ENCODE measurements at places on chromosomes 2 and 18.

GRCh38 chr2:101699755-101700461 is 2.4 kb downstream of the MAP4K4 start:
- DNase-seq = peak; percentile 12

DNA sequence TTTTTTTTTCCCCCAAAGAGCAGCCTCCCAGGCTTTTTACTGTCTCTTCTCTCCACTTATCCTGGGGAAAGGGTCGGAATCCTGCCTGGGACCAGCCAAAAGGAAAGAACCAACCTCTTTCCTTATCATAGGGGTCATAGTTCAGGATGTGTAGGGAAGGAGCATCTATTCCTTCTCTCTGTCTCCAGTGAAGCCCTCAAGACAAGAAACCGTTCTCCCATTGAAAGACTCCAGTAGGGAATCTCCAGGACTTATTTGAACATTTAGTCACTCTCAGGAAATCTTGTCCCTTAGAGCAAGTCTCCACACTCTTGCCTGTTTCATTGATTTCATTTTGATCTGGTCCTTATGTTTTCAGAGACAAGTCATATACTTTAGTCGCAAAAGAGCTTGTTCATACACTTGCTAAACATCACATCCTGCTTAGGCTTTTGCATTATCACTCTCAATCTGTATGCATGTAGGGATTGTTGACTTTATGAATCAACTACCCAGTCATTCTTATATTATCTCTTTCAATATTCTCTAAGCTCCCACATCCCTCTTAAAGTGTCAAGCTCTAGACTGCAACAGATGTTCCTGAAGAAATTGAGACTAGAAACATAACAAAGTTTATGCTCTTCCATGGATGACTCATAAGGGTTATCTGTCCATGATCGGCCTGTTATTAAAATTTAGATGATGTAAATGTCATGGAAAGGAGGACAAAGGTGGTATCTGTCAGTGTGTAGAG is 116.2 kb upstream of the ST6GAL2 start:
- DNase-seq = no peak

DNA sequence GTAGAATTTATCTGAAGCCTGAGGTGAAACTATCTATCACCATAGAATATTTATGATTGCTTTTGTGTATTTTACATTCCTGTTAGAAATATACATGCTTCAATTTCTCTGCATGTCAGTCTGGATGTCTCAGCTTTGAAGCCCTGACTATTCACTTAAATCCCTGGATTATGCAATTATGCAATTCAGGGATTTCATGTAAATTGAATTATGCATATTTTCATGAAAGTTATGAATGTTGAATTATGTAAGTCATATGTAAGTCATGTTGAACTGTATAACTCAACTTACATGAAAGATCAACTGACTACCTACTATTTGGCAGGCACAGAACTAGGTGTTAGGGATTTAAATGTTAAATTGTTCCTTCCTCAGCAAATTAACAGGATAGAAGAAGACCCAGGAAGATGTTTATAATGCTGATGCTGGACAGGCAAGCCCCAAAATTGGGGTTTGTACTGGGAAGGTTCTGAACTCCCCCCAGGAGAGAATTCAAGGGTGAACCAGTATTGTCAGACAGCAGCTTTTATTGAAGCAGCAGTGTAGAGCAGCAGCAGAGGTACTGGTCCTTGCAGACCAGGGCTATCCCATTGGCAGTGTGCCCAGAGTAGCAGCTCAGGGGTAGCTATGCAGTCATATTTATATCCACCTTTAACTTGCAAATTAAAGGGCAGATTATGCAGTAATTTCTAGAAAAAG is 236.5 kb downstream of the ZNF804A start:
- DNase-seq = peak; percentile 1

DNA sequence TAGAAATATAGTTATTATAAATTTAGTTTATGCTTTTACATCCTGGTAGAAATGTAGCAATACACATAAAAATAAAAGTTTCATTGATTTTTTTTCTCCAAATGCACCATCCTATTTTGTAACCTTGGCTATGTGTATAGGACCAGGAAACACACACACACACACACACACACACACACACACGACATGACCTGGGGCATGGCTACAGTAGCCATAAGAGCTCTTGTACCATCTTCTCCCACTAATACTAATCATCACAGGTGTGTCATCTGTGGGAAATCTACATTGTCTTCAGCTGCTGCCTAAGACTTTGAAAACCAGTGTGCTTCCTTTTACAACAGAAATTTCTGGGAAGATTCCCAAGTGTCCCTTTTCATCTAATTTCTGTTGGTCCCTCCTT is 144.3 kb downstream of the MCFD2 start:
- DNase-seq = no peak

- no peak for DNase-seq
Measured at GRCh38 chr2:133086176-133086575, 416.2 kb upstream of the LYPD1 start.

GRCh38 chr2:241811201-241811951 is 2.4 kb downstream of the NEU4 start:
- no peak for DNase-seq

DNA sequence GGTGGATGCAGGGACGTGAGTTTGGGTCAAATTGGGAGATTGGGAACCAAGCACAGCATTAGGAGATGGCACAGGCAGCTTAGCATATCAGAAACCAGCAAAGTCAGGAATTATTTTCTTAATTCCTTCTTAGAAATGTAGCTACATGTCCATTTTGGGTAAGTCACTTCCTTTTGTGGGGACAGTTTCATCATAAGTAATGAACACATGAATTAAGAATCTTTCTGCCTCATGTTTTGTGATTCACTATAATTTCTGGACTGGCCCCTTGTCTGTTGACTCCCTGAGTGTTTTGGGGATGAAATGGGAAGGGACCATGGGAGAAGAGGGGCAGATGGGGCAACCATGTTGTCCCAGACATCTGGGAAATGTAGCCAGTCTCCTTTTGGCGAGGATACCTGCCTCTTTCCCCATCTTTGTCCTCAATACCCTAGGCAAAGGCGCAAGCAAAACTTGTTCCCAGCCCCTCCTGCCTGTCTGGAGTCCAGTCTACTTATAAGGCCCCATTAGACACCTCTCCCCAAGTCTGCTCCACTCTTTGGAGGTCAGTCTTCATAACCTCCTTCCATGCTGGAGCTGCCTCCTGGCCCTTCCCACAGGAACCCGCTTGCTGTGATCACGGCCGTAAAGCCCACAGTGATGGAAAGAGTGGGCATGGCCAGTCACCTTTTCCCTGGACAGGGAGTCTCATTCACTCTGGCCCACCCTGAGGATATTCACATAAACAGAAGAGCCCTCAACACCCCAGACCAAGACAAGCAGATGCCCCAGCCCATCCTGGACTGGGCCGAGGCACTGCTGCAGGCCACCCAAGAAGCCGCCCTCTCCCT is 25.7 kb downstream of the MTHFD2 start:
- DNase-seq = no peak

DNA sequence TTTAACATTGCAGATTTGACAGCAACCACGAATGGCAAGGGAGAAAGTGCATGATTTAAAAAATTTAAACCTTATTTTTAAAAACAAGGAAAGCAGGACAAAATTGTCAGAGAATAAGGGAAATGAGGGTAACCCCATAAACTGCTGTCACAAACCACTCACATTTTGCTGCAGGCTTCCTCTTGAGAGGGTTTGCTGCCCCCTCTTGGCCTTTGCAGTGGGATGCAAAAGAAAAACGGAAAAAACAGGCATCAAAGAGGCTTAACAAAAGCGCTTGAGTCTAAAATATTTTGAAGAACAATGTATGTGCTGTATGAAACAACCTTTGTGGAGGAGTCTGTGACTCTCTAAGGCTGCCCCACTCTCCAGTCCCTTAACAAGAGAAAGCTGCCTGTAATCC is 91.6 kb downstream of the TMX3 start:
- peak; percentile 21 for DNase-seq

DNA sequence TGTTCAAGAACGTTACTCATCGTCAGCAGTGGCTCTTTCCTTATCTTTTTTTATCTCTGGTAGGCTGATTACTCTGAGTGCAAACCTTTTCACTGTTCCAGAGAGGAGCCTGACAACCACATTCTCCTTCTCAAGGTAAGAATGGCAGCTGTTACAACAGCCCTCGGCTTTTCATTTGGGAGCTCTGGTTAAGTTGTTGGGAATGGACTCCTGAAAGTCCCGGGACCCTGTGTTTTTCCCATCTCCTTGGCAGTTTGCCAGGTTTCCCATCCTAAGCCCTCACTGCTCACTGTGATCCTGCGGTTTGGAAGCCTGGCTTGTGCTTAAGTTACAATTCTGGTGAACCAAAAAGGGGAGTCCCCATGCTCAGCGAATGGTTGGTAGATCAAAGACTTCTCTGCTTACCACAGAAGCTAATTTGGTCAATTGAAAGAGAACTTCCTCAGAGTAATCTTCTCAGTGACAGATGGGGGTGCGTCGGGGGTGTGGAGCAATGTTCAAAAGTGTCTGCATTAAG is 122.3 kb downstream of the LYPD6B start:
- DNase-seq = no peak

GRCh38 chr2:100905132-100905805 is 85.3 kb downstream of the NPAS2 start:
- DNase-seq = no peak

GRCh38 chr2:118061135-118061955 is 26.9 kb upstream of the INSIG2 start:
- no peak for DNase-seq

GRCh38 chr2:226985583-226985946 is 149.7 kb downstream of the RHBDD1 start:
- no peak for DNase-seq

DNA sequence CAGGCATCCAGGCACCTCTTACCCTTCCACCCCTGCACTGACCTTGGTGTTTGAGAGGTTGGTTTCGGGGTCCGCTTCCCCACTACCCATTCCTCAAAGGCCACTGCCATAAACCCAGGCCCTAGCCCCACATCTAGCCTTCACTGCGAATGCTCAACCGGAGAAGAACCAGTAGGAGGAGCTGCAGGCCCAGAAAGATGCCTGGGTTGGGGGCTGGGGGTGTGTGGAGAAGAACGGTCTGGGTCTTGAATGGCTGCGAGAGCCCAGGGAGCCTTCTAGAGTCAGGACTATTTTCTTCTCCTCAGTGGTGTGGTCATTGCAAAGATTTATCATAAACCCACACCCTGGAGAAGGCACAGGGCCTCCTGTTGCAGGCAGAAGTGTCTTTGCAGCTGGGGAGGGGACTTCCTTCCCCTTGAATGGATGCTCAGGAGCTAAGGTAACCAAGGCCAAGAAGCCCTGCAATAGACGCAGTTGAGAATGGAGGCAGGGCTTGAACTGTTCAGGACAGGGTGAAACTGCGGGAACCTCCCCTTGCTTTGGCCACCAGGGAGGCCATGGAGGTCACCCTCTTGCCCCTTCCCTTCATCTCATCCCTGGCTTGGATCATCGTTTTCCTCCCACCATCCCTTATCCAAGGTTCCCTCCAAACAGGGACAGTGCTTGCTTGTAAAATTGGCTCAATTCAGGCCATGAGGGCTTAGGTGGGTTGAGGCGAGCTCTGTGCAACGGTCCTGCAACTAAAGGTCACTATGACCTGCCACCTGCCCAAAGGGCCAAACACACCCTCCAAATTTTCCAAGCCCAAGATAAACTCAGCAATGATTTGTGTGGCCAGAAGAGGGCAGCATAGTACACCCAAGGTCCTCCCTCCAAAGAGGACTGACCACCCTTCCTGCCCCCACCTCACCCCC is 20.9 kb downstream of the THNSL2 start:
- DNase-seq = no peak

DNA sequence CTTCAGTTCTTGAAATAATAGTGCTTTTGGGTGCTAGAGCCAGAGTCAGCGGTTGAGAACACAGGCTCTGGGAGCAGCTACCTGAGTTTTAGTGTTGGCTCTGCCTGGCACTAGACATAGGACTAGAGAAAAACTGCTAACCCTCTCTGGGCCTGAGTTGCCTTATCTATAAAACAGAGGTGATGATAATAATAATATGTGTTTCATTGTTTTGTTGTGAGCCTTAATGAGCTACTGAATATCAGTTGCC is 391.7 kb downstream of the PTPRM start:
- no peak for DNase-seq

Measured in right kidney (tissue), 9 donors.